HFFc6 (cell line): ENCODE measurements at places on chromosomes 3 and 15. TPM values are rescaled to one million over a fixed set of nuclear protein-coding genes. Genes with fewer than 3 reads are reported as not detected.

Gene IREB2
- total RNA-seq, result 41.0 to 45.7 TPM (median 42.5 TPM) in 3 replicates

Gene SLC12A1
- total RNA-seq, result not detected in 3 replicates

Gene PLA2G4E
- not detected in 3 replicates for total RNA-seq

Gene GOLGA6L10
- 0.57 to 0.69 TPM (median 0.60 TPM) in 3 replicates for total RNA-seq

Gene BCL2A1
- not detected in 3 replicates for total RNA-seq

Gene ACTC1
- total RNA-seq, result 6.8 to 30.5 TPM (median 15.3 TPM) in 3 replicates

Gene TMEM40
- 0.50 to 1.1 TPM in 2 of 3 replicates, not detected in the other for total RNA-seq

Gene FSIP1
- 1.2 to 1.9 TPM (median 1.5 TPM) in 3 replicates for total RNA-seq

Gene GOLGA6L4
- total RNA-seq, result 0.80 and 1.2 TPM in 2 replicates

Gene CYP19A1
- 0.22 to 0.57 TPM in 2 of 3 replicates, not detected in the other for total RNA-seq

DNA sequence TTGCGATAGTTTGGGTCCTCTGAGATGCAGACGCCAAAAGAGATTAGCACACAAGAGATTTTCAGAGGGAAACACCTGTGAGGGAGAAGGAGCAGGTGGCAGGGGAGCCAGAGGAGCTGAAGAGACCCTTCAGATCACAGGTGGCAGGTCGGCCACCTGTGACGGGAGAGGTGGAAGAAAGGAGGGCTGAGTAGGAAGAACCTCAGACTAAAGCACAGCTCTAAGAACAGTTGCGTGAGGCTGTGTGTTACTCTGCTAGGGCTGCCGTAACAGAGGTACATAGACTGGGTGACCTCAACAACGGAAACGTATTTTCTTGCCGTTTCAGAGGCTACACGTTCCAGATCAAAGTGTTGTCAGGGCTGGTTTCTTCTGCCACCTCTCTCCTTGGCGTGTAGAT, 38.5 kb downstream of the C2CD4A start:
- peaks cover 3% of the 10 kb centered on the region; the same call in 1 of the 2 replicates for H3K27me3 ChIP-seq
- H3K4me1 ChIP-seq, result peaks cover 8% of the 10 kb centered on the region
- H3K4me3 ChIP-seq, result no peak overlapping the region
- no peaks in the 10 kb centered on the region for H3K36me3 ChIP-seq
- H3K27ac ChIP-seq, result no peak overlapping the region

DNA sequence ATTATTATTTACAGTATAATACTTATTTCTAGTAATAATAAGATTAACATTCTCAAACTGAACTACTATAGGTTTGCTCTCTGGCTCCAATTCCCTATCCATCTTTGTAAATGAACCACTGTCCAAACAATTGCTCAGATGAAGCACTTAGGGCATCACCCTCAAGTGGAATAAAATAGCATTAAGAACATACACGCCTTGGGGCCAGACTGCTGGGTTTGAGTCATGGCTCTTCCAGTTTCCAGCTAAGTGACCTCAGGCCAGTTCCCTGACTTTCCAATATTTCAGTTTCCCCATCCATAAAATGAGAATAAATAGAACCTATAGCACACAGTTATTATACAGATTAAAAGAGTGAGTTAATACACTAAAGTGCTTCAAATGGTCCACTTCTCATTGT, 507.2 kb downstream of the MAGI1 start:
- H3K4me3 ChIP-seq, result no peak overlapping the region
- no peaks in the 10 kb centered on the region for H3K36me3 ChIP-seq
- peaks cover 14% of the 10 kb centered on the region for H3K4me1 ChIP-seq
- no peaks in the 10 kb centered on the region for H3K27me3 ChIP-seq
- peak; percentile 24 for DNase-seq

DNA sequence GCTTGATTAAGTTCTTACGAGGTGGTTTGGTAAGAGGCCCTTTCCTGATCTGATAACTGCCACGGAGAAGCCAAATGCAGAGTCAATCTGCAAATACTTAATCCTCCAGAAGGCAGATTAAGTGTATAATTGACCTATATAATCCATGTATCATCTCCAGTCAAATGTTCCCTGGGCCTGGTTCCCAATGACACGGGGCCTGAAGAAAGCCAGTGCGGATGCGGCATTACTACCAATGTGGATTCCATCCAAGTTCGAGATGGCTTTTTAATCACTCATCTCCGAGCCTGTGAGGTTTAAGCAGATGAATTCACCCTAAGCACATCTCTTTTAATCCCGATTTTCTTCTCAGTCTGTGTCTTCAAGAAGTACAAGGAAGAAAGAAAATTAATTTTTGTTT, 60.0 kb upstream of the FEZF2 start:
- no peak overlapping the region for H3K27ac ChIP-seq
- DNase-seq, result no peak
- H3K4me3 ChIP-seq, result no peak overlapping the region
- H3K27me3 ChIP-seq, result peaks cover 16% of the 10 kb centered on the region
- H3K36me3 ChIP-seq, result no peaks in the 10 kb centered on the region
- no peaks in the 10 kb centered on the region for H3K4me1 ChIP-seq

DNA sequence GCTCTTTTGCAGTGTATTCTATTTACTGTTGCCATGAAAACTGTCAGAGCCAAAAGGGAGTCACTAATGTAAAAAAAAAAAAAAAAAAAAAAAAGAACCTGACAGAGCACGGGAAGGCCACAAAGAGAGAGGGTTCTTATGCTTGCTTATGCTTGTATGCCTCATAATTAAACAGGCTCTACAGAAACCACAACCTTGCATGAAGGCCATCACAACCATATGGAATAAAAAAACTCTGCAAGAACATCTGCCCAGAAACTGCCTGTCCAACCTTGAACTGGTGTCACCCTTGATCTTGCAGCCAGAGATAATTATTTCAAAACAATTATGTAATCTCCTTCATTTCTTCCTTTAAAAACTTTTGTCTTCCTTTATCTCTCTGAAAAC, 50.1 kb downstream of the CFAP20DC start:
- H3K36me3 ChIP-seq, result no peaks in the 10 kb centered on the region; the same call in 1 of the 2 replicates
- no peak overlapping the region for H3K4me3 ChIP-seq
- peak; percentile 0 for DNase-seq
- H3K27me3 ChIP-seq, result no peaks in the 10 kb centered on the region
- peaks cover 48% of the 10 kb centered on the region for H3K4me1 ChIP-seq

DNA sequence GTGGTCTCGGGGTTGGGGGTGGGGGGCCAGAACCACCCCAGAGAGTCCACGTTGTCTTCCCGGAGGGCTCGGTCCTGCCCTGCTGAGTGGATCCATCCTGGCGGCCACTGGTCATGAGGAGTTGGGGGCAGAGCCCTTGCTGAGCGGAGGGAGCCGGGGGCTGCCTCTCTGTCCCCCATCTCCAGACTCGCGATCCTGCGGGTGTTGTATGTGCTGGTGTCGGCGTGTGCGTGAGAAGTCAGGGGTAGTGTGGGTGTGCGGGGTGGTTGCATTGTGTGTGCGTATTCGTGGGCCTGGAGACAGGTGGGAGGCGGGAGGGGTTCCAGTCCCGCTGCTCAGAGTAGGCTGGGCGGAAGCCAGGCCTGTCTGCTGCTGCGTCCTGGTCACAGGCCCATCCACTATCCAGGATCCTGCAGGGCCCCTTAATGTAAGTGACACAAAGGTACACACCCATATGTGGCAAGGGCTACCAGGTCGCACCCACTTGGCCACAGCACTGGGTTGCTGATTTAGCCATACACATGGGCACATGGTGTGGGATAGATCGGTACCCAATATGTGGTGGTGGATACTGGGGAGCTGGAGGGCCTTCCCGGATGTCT, 30.7 kb downstream of the NBEAL2 start:
- peaks cover 10% of the 10 kb centered on the region; the same call in 1 of the 2 replicates for H3K36me3 ChIP-seq
- H3K27ac ChIP-seq, result peak overlapping the region; percentile 84
- H3K27me3 ChIP-seq, result peaks cover 13% of the 10 kb centered on the region
- H3K4me1 ChIP-seq, result peaks cover 2% of the 10 kb centered on the region; the same call in 1 of the 2 replicates
- peak overlapping the region; percentile 75 for H3K4me3 ChIP-seq

DNA sequence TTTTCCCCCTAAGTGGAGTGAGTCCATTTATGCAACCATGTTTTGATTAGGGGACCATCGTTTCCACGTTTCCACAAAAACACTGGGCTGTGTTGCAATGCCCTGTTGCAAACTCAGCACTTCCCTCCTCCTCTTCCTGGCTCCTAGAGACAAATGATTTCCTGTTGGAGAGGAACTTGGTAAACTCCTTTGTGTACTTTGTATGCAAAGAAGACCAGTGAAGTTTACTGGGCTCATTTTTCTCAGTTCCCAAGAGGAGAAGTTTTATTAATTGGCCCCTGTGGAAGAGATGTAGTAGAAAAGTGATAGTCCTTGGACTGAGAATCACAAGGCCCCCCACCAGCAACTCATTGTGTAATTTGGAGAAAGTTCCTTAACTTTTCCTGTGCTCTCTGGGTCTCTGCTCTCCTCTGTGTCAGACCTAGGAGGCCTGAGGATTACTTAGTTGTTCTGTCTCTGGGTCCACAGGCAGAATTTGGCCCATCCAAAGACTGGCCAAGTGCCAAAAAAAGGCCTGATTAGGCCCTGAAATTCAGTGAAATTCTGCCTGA, 95.0 kb downstream of the ATG7 start:
- H3K4me1 ChIP-seq, result peaks cover 51% of the 10 kb centered on the region
- no peak overlapping the region for H3K4me3 ChIP-seq
- no peaks in the 10 kb centered on the region; the same call in 1 of the 2 replicates for H3K27me3 ChIP-seq
- H3K27ac ChIP-seq, result peak overlapping the region; percentile 69
- H3K36me3 ChIP-seq, result peaks cover 50% of the 10 kb centered on the region

- peak overlapping the region; percentile 77 for H3K4me3 ChIP-seq
- peak overlapping the region; percentile 62 for H3K27ac ChIP-seq
- no peaks in the 10 kb centered on the region; the same call in 1 of the 2 replicates for H3K27me3 ChIP-seq
- peaks cover 59% of the 10 kb centered on the region for H3K4me1 ChIP-seq
- H3K36me3 ChIP-seq, result no peaks in the 10 kb centered on the region
- DNase-seq, result peak; percentile 57
These were observed 26.2 kb downstream of the RARB start for GRCh38 chr3:25454005-25454927.

GRCh38 chr3:161273589-161274218, 52.6 kb downstream of the NMD3 start:
- DNase-seq, result no peak
- peaks cover 26% of the 10 kb centered on the region for H3K36me3 ChIP-seq
- H3K27ac ChIP-seq, result no peak overlapping the region
- H3K4me1 ChIP-seq, result no peaks in the 10 kb centered on the region

- no peak overlapping the region for H3K4me3 ChIP-seq
- no peak for DNase-seq
- no peak overlapping the region for H3K27ac ChIP-seq
- H3K4me1 ChIP-seq, result peaks cover 12% of the 10 kb centered on the region
These were observed 127.6 kb upstream of the LPP start for GRCh38 chr3:188026191-188026968.

DNA sequence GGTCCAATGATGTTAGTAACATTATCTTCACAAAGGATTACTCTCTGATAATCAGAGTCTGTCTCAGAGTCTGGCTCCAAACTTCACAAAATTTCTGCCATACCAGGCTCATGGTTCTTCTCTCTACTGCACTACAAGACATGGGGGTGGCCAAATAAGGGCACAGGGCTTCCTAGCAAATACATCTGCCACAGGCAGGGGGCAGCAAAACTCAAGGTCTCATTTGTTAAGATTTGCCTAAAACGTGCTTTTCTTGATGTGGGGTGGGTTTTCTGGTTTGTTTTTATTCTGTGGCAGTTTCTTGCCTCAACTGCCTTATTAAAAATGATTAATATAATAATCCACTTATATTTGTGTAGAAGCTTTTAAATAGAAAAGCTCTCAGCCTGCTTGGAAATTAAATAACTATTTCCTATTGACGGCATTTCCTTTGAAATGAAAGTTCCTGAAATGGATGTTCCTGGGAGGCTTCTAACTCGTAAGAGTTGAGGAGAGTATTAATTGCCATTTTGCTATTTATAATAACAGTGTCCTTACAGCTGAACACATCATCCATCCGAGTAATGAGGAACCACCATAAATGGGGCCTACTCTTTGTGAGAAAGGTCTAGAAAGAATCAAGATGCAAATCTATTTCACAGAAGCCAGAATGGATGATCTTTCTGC, 53.8 kb downstream of the SST start:
- no peaks in the 10 kb centered on the region for H3K36me3 ChIP-seq
- H3K4me3 ChIP-seq, result no peak overlapping the region
- DNase-seq, result peak; percentile 57
- peaks cover 3% of the 10 kb centered on the region for H3K27me3 ChIP-seq
- peaks cover under 1% of the 10 kb centered on the region for H3K4me1 ChIP-seq
- no peak overlapping the region for H3K27ac ChIP-seq

DNA sequence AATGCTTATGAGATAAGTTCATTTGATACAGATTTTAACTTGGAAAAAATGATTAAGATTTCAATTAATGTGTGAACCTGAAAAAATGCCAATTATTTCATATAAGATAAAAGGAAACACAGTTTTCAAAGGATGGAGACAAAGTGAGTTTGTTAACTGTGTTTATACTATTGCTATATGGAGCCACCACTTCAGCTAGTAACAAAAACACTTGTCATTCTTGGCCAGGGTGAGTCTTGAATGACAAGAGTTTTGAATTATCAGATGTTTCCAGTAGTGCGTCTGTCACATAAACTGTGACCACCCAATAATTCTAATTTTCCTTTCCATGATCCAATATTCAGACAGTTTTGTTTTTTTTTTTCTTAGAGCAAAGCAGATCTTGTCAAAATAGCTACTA, 78.0 kb upstream of the GADL1 start:
- no peaks in the 10 kb centered on the region for H3K27me3 ChIP-seq
- DNase-seq, result no peak
- H3K4me3 ChIP-seq, result no peak overlapping the region
- no peak overlapping the region for H3K27ac ChIP-seq
- H3K4me1 ChIP-seq, result peaks cover 10% of the 10 kb centered on the region

DNA sequence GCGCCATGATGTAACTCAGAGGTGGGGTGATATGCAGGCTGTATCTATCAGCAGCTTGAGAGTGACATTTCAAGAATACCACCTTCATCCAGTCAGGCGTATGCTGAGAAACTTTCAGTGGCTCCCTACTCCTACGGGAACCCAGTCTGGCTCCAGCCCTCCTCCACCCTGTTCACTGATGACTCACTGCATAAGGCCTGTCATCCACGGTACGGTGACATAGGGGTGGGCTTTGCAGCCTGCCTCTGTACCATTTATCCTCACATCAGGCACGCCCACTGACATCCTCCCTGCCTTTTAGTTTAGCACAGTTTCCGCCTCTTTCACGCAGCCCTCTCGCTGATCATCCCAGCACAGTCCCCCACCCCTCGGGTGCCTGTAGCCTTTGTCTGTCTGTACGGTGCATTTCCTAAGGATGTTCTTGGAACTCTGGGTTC, 11.7 kb downstream of the PXYLP1 start:
- H3K4me1 ChIP-seq, result peaks cover 44% of the 10 kb centered on the region
- DNase-seq, result no peak
- H3K27me3 ChIP-seq, result no peaks in the 10 kb centered on the region; the same call in none of the 2 replicates
- no peak overlapping the region for H3K27ac ChIP-seq
- no peaks in the 10 kb centered on the region for H3K36me3 ChIP-seq
- no peak overlapping the region for H3K4me3 ChIP-seq

GRCh38 chr15:92611995-92612745, 43.4 kb downstream of the FAM174B start:
- peaks cover 2% of the 10 kb centered on the region; the same call in 1 of the 2 replicates for H3K4me1 ChIP-seq
- H3K27me3 ChIP-seq, result peaks cover 4% of the 10 kb centered on the region
- H3K27ac ChIP-seq, result no peak overlapping the region
- H3K4me3 ChIP-seq, result no peak overlapping the region
- H3K36me3 ChIP-seq, result no peaks in the 10 kb centered on the region

GRCh38 chr3:100468676-100469075, 23.7 kb upstream of the TMEM45A start:
- no peak overlapping the region for H3K4me3 ChIP-seq
- H3K36me3 ChIP-seq, result peaks cover 9% of the 10 kb centered on the region
- no peak for DNase-seq
- no peaks in the 10 kb centered on the region for H3K4me1 ChIP-seq
